WTC11 (cell line): ENCODE measurements at places on chromosomes 1 and 21.

DNA sequence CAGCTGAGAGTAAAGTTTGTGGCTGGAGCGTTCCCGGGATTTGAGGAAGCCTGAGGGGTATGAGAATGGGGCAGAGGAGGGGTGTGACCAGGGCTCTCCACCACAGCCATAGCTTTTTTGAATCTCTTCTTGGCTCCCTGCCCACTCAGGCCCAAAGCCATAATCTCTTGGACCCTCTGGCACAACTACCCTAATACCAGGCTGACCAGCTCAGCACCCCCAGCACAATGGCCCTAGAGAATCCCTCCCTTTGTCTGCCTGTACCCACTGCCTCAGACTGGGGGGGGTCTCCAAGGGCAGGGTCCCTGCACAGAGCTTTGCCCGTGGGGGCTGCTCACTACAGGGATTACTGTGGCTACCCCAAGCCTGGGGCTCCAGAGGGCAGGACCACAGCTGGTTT lies 7.5 kb downstream of the DENND4B start:
- DNase-seq = no peak

GRCh38 chr1:37131281-37131680 lies 97.0 kb upstream of the GRIK3 start:
- no peak for DNase-seq

DNA sequence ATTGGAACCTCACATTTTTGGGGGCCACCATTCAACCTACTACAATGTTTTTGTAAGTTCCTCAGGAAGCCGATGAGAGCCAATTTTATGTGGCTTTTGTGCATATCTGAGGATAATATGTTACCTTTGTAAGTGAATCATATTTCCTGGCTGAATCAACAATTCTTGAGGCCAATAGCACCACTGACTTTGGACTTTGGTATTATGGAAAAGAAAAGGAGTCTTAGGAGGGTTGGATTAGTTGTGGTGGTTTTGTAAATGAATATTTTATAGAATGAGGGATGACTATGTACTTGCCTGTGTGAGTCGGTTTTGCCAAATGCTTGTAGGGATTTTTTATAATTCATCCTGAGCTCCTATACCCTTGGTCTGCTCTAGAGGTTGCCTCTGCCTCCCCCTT lies 181.5 kb upstream of the HMGB4 start:
- no peak for DNase-seq

GRCh38 chr1:40743860-40744259 lies 39.7 kb upstream of the KCNQ4 start:
- peak; percentile 15 for DNase-seq

DNA sequence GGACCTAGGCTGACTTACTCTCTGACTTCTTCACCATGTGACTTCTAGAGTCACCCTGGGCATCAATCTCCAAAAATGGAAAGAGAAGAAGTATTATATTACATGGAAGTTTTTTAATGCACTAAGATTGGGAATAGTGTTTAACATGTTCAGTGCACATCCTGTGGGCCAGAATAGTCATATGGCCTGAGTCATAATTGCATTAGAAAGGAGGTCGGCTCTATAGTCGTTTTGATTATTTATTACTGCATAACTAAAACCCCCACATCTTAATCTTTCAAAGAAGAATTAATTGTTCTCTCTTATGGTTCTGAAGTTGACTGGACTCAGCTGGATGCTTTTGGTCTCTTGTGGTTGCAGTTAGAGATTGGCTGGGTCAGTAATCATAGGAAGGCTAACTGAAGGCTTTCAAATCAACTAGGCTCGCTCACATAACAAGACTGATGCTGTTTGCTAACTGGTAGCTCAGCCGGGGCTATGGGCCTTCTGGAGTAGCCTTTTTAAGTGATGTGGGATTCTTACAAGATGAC lies 810.6 kb upstream of the ADGRL4 start:
- DNase-seq = no peak

DNA sequence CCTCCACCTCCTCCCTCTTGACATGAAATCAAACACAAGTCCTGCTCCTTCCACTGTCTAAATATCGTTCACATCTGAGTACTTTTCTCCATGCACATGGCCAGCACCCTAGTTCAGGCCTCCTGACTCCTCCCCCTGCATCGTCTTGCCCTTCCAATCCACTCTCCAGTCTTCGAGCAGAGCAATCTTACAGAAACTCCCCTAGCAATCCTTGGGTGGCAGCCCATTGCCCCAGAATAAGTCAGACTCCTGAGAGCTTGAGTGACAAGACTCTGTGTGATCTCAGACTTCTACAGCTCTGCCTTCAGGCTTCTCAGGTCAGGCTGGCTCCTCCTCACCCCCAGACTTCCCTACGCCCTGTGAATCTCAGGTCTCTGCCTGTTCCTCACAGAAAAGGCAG lies 5.5 kb downstream of the SH2D2A start:
- no peak for DNase-seq

DNA sequence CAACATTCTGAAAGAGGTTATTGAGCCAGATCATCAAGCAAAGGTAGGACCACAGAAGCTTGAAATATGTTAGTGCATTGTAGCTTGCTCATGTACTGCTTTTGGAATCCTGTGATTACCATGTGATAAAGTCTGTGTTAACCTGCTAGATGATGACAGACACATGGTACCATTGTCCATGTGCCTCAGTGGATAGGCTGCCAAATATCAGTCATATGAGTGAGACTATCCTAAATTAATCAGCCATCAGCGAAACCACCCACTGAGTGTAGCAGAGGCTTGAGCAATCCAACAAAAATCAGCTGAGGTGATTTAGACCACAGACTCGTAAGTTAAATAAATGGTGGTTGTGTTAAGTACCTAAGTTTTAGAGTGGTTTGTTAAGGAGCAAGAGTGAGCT lies 32.7 kb upstream of the CRB1 start:
- DNase-seq = no peak

DNA sequence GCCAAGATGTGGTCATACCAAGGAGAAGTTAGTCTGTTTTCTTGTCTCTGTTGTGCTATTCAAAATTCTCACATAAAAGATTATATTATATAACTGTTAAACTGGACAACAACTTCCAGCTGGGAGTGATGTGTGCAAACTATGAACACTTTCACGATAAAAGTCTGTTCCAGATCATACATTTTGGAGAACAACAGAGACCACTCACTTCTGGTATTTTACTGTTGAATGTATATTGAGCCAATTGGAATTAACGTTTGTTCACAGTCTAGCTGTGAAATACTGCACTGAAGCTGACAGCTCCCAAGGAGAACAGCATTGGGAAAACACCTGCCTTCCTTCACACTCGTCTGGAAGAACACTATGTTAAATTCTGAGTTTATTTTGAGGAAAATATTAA lies 860 bp upstream of the SHCBP1L start:
- DNase-seq = no peak

- no peak for DNase-seq
Measured at GRCh38 chr1:226019572-226019971, 20.4 kb upstream of the SDE2 start.

GRCh38 chr21:46517361-46517760 lies 58.7 kb downstream of the DIP2A start:
- DNase-seq = no peak

- DNase-seq = no peak
Measured at GRCh38 chr1:90925928-90926869, 95.6 kb downstream of the ZNF644 start.

GRCh38 chr1:150974580-150975478 lies at the start of gene CERS2:
Gene CERS2 (minus strand): TSS chr1:150974835. CDS start chr1:150969090, 5,745 bp downstream.
- DNase-seq = peak; percentile 68

DNA sequence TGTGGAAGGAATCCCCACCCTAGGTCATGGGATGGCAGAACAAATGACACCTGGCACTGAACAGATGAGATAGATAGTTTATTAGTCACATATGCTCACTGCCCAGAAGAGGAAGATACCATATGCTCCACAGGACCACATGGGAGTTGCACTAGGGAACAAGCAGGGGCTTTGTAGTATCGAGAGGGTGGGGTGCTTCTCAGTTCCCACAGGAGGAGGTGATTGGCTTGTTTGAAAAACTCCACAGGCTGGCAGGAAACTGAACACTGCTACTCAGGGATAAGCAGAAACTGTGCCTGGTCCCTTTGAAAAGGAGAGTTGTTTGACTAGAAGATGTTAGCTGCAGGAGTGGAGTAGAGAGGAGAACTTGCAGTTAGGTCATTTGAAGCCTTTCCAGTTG lies 31.9 kb upstream of the RXRG start:
- DNase-seq = no peak

DNA sequence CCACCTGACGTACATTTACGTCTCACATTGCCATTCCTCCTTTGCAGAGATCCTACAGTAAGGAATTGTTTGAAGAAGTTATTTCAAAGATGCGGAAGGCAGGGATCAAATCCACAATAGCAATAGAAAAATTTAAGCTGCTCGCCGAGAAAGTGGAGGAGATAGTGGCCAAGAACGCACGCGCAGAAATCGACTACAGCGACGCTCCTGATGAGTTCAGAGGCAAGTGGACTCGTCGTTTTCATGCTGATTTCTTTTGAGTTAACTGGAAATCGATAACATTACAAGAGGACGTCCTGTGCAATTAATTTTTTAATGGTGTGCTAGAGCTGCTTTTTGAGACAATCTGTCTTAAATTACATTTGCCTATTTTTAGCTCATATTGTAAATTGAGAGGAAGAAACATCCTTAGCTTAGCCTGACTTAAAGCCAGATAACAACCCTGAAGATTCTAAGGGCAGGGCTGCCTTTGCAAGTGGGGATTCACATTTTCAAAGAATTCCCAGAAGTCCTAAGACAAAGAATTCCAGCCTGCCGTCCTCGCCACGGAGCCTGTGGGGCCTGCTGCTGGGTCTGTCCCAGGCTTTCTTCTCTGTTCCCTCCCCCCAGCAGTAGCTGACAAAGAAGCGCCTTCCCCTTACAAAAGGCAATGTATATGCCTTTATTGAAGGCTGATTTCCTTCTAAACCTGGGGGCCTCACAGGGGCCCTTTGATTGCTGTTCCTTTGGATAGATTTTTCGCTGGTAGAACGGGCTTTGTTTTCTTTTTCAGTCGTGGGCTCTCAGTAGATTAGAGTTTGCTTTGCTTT lies 31.6 kb upstream of the KIF1B start:
- peak; percentile 23 for DNase-seq

DNA sequence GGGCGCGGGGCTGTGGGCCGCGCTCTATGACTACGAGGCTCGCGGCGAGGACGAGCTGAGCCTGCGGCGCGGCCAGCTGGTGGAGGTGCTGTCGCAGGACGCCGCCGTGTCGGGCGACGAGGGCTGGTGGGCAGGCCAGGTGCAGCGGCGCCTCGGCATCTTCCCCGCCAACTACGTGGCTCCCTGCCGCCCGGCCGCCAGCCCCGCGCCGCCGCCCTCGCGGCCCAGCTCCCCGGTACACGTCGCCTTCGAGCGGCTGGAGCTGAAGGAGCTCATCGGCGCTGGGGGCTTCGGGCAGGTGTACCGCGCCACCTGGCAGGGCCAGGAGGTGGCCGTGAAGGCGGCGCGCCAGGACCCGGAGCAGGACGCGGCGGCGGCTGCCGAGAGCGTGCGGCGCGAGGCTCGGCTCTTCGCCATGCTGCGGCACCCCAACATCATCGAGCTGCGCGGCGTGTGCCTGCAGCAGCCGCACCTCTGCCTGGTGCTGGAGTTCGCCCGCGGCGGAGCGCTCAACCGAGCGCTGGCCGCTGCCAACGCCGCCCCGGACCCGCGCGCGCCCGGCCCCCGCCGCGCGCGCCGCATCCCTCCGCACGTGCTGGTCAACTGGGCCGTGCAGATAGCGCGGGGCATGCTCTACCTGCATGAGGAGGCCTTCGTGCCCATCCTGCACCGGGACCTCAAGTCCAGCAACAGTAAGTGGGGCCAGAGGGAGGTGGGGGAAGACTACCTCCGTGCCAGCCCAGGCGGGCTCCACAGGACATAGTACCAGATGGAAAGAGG lies 808 bp downstream of the MAP3K21 start:
- DNase-seq = peak; percentile 57

GRCh38 chr1:6603238-6603914 lies 707 bp upstream of the KLHL21 start:
- DNase-seq = no peak

DNA sequence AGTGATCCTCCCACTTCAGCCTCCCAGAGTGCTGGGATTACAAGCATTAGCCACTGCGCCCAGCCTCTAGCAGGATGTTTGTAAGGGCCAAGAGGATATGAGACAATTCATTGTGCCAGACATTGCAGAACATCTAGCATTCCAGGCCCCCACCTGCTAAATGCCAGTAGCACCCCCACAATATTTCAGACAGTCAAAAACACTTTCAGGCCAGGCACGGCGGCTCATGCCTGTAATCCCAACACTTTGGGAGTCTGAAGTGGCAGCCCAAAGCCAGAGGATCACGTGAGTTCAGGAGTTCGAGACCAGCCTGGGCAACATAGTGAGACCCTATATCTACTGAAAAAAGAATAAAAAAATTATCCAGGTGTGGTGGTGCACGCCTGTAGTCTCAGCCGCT lies 12.9 kb downstream of the PPIE start:
- no peak for DNase-seq

DNA sequence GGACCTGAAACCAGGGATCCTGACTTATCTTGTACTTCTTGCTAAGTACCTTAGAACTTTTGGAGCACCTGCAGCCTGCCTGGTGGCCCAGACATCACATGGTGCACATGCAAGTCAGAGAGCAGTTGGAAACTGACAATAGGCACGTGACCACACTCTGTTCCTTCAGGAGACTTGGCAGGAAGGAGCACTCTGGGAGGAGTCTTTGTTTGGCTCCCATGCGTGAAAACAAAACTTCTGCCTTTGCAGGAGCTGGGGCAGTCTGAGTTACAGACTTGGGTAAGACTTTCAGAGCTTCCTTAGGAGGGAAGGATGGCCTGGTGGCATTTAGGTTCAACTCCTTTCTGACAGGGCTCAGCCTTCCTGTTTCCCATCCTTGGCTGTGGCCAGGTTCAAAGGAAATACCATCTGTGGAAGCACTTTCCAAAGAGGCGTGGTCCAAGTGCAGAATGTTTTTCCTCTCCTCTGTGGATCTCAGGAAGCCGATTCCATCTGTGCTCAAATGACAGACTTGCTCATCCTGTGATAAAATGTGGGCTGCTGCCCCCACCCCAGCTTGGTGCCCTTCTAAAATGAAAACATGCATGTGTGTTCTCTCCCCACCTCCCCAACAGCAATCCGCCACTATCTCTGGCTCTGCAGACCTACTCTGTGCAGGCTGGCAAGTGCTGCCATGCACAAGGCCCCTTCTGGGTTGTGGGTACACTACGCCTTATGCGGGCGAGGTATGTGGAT lies 14.1 kb upstream of the ZNF436 start:
- DNase-seq = no peak

DNA sequence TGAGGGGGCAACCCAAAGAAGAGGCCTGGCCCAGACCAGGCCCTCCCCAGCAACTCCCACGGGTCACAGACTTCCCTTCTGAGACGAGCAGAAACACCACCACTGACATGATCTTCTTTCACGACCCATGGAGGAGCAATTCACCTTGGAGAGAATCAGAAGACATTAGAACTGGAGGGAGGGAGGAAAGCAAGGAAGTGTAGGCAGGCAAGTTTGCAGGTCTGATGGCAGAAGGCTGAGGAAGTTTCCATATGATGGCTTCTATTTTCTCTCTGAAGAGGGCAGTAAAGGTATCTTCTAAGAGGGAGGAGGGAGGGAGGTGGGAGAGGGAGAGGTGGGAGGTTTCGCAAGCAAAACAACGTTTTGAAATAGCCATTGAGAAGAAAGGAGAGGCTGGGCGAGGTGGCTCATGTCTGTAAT lies 1.4 kb upstream of the UBXN10 start:
- DNase-seq = no peak
